Activated CD8-positive, alpha-beta T cell treated with anti-CD3 and anti-CD28 coated beads, Interleukin-2, amount 10 ng/mL, durations not matched to agents 7 days and 5 days (primary cell): ENCODE measurements at places on chromosomes 12 and 14.
A peak's percentile ranks its signal among the peaks of the same experiment; 100 is the strongest.

DNA sequence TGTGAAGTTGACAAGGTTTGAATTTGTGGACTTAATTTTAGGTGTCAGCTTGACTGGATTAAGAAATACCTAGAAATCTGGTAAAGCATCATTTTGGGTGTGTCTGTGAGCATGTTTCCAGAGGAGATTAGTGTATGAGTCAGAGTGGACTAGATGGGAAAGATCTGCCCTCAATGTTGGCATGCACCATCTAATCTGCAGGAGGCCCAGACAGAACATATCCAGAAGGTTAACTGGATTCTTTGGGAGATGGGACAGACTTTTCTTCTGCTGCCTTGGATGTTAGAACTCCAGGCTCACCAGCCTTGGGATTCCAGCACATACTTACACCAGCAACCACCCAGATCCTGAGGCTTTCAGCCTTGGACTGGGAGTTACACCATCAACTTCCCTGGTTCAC, 14.1 kb downstream of the SGPP1 start:
- no peak overlapping the region for H3K4me3 ChIP-seq
- peaks cover 24% of the 10 kb centered on the region for H3K4me1 ChIP-seq
- H3K27ac ChIP-seq: no peak overlapping the region
- H3K36me3 ChIP-seq: peaks cover 44% of the 10 kb centered on the region
- DNase-seq: no peak

DNA sequence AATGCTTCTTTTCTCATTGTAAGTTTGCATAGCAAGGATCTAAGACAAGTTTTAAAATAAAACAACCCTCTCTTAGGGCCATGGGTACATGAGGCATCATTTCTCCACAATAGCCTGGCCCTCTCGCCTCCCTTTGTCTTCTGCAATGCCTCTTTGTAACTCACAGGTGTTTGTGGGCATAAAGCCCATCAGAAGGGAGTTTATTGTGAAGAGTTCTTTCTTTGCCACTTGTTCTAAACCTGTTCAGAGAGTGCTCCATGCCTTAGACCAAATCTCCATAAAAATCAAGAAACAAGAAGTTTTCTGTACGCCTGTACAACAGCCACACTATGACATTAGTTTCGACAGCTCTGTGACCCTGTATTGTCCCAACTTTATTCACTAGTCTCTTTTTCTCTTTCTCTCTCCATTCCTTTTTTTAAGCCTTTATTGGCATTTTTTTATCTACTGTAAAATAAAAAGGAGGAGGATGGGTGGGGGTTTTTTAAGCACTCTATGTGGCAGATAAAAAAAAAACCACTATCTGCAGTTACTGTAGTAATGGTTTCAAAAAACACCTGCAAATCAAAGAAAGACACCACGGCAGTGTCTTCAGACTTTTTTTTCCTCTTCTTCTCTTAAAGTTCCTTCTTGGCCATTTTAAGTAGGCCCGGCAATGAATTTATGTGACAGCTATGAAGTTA, 1.6 kb downstream of the C12orf42 start:
- no peak for DNase-seq
- peaks cover 27% of the 10 kb centered on the region for H3K27me3 ChIP-seq
- peak overlapping the region; percentile 66 for H3K27ac ChIP-seq
- no peaks in the 10 kb centered on the region for H3K36me3 ChIP-seq
- H3K4me3 ChIP-seq: peak overlapping the region; percentile 72
- peaks cover 15% of the 10 kb centered on the region for H3K4me1 ChIP-seq

GRCh38 chr12:77847680-77848431, 17.2 kb downstream of the NAV3 start:
- H3K27me3 ChIP-seq: no peaks in the 10 kb centered on the region
- DNase-seq: no peak
- H3K4me3 ChIP-seq: no peak overlapping the region
- no peak overlapping the region for H3K27ac ChIP-seq
- no peaks in the 10 kb centered on the region for H3K36me3 ChIP-seq
- H3K4me1 ChIP-seq: no peaks in the 10 kb centered on the region

DNA sequence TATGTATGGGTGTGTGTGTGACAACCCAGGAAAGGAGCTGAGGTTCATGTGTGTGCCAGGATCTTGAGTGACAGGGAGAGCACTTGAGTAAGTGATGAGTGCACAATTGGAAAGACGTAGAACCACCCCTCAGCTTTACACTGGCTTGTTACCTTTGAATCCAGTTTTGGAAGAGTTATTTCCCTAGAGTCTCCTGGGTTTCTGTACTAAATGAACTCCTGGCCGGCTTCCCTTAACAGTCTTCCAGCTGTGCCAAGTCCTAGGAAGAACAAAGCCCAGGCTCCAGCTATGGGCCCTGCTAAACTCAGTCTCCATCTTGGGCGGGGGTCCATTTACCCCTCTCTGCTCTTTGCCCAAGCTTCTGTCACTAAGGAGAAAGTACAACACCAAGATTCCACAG, 19.7 kb upstream of the NR1H4 start:
- no peaks in the 10 kb centered on the region for H3K36me3 ChIP-seq
- no peaks in the 10 kb centered on the region for H3K4me1 ChIP-seq
- H3K27me3 ChIP-seq: peaks cover 3% of the 10 kb centered on the region

DNA sequence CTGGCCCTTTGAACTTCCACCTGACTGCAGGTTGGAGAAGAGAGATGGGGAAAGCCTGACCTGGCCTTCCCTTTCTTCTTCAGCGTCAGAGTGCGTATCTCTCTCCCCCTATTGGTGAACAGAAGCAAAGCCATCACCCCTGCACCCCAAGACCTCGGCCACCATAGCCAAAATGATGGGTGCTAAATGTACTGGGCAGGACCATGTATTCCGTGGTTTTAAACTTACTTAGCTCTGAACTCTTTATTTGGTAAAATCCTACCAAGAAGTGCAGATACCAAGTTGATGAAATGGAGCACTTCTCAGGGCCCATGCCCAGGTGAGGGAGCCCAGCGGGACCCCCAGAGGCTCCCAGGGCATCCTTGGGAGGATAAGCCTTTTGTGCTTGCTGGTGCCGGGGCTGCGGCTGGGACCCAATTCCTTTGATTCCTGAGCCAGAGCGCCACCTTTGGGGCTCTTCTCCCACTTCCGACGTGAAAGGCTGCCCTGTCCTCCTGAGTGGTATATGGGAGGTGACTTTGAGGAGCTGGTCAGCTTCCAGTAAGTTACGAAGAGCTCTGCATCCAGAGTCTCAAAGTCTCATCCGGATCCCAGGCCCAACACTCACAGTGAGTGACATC, 9.4 kb downstream of the CCND2 start:
- H3K27me3 ChIP-seq: no peaks in the 10 kb centered on the region
- peaks cover 97% of the 10 kb centered on the region for H3K4me1 ChIP-seq
- no peak overlapping the region for H3K4me3 ChIP-seq
- H3K36me3 ChIP-seq: peaks cover 96% of the 10 kb centered on the region
- peak overlapping the region; percentile 58 for H3K27ac ChIP-seq
- no peak for DNase-seq

- no peaks in the 10 kb centered on the region for H3K36me3 ChIP-seq
- H3K27ac ChIP-seq: no peak overlapping the region
- no peaks in the 10 kb centered on the region for H3K4me1 ChIP-seq
- no peak overlapping the region for H3K4me3 ChIP-seq
- no peaks in the 10 kb centered on the region for H3K27me3 ChIP-seq
Measured at GRCh38 chr14:41285186-41285748, 321.4 kb upstream of the LRFN5 start.

- no peak overlapping the region for H3K27ac ChIP-seq
- DNase-seq: no peak
- H3K4me3 ChIP-seq: no peak overlapping the region
- peaks cover 6% of the 10 kb centered on the region for H3K4me1 ChIP-seq
- H3K36me3 ChIP-seq: no peaks in the 10 kb centered on the region
Measured at GRCh38 chr14:104900639-104901512, 23.8 kb upstream of the PLD4 start.
